Stimulated activated CD8-positive, alpha-beta memory T cell treated with anti-CD3 and anti-CD28 coated beads, Interleukin-4, amount 100 ng/mL, for 24 hours (primary cell): ENCODE measurements at places on chromosomes 6 and 20.
A peak's percentile ranks its signal among the peaks of the same experiment; 100 is the strongest.

DNA sequence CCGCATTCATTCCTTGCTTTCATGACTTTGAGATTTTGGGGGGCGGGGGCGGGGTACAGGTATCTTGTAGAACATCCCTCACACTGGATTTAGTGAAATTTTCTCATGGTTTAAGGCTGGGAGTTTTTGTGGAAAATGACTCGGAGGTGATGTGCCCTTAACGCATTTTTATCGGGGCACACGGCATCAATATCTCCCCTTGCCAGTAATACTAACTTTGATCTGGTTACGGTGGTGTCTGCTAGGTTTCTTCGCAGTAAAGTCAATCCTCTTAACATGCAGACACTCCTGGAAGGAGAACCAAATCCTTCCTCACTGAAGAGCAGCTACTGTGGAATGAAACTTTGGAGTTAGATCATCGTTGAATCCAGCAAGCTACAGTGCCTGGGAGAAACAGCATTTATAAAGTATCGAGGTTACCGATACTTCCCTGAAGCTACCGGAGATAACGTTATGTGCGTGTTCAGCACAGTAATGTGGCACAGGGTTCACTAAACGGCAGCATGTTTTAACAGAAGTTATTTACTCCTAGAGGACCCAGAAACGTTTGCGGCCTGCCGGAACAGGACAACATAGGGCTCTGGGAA lies 1.2 kb upstream of the DYNLRB1 start:
- no peak for DNase-seq

- DNase-seq, result no peak
Observed at GRCh38 chr6:4805553-4806336, 29.5 kb downstream of the CDYL start.

- DNase-seq, result no peak
Observed at GRCh38 chr6:24599686-24600399, 46.1 kb downstream of the KIAA0319 start.

- no peak for DNase-seq
Observed at GRCh38 chr20:12305188-12305950, 387.7 kb downstream of the BTBD3 start.

GRCh38 chr6:73513496-73513854 lies 7.4 kb downstream of the EEF1A1 start:
- no peak for DNase-seq

DNA sequence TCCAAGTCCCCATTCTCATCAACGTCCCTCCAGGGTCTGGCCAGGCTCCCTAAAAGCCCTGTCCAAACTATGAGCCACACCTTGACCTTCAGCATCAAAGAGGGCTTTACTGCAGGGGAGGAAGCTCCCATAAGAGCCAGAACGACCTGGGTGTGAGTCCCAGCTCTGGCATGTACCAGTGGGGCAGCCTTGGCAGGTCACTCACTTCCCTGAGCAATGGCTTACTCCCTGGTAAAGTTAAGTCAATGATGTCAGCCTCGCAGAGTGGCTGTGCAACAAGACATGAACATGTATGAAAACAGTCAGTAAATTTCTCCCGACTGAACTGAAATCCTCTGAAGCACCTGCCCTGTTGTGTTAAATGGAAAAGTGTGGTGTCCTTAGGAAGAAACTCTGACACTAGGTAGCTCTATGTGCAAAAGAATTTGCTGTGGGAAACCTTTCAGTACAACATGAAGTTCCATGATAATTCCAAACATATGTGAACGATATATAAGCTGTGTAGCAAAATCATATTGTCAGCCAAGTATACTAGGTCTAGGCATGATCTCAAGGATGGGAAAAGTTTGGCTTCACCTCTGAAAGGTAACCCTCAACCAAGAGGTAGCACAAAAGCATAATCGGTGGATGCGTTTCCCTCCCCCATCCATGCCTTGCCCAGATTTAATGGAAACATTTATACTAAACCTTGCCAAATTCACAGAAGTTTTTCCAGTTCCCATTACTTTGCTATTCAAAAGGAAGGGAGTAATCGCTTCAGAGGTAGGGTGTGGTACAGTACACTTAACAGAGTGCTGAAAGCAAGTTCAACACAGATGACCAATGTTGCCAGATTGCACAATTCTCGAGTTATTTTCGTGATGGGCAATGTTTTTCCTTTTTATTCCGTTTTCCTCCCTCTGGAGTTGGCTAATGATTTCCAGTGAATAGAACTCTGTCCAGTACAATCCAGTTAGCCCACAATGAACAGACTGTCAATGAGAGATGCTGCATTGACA lies 49.0 kb upstream of the RANBP9 start:
- DNase-seq, result no peak

GRCh38 chr6:149939909-149940671 lies 1.7 kb upstream of the ULBP2 start:
- DNase-seq, result no peak

- no peak for DNase-seq
Observed at GRCh38 chr20:59752101-59752586, 147.8 kb downstream of the PHACTR3 start.

DNA sequence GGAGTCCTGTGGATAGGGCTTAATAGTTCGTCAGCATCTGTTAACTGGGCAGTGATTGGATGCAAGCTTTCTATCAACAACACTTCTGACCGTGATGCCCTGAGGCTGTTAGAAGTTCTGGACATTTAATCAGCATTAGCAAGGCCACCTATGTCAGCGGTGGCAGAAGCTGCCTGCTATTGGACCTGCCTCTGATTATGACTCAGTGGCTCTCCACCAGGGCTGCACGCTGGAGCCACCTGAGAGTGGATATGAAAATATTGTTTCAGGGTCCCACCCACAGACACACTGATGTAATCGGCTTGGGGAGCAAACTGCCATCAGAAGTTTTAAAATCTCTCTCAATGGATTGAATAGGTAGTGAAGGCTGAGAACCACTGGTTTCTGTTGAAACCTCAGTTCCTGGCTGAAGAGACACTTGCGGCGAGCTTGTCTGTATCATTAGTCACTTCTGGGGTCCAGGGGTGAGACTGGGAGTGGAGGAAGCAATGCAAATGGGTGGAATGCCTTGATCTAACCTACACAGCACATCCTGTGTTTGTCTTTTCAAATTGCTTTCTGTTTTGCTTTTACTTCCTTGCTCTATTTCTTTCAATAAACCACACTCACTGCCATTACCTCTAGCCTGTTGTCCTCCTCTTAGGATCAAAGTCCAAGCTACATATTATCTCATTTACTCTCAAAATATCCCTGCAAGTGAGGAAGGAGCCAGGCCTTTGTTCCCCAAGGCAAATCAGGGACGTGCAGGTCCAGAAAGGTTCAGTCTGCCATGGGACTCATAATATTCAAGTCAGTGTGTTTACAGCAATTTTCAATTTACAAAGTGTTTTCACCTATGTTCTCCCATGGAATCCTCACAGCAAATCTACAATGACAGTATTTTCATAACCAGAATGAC lies 4.2 kb downstream of the CLIC5 start:
- DNase-seq, result peak; percentile 30

DNA sequence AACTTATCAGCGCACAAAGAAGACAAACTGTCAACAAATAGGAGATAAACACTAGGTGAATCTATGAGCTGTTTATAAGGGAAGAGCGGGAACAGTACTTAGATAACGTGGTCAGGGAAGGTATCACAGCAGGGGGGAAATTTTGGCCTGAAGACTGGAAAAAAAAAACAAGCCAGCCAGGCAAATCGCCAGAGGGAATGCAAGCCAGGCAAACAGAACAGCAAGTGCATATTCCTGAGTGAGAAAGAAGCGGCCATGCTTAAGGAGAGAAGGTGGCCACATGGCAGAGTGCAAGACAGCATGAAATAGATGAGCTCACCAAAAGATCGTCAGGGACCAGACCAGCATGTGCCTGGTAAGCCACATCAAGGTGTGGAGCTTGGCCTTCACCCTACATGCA lies 466.5 kb upstream of the ARID1B start:
- no peak for DNase-seq

DNA sequence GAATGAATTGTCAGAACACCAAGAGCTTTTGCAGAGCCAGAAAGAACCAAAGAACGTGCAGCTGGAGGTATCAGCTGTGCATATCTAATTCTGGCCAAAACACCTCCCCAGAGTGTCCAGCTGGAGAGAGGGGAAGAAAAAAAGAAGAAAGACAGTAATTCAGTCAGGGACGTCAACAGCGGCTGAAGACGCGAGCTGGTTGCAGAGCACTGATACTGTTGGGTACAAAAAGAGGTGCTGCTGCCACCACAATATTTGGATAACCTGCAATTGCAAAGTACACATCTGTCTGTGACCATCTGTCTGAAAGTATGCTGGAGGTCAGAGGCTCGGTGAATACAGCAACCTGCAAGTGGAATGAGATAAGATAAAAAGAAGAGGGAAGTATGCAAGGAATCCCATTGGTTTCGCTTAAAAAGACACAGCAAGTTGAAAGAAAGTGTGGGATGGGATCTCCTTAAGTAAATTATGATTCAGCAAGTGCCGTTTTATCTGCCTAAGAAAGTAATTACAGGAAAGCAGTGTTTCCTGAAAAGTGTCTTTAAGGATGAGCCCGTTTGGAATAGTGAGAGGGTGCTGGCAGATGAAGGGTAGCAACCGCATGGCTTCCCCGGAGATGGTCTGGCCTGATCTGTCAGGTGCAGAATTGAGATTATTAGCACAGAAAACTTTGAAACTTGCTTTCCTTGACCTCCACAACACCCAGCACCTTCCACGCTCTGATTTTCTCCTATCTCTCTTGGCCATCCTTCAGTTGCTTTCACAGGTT lies 189.9 kb upstream of the PRDM1 start:
- no peak for DNase-seq

GRCh38 chr6:152170702-152171667 lies 363.5 kb downstream of the ESR1 start:
- DNase-seq, result peak; percentile 26

GRCh38 chr6:75183099-75183541 lies 22.7 kb downstream of the COL12A1 start:
- DNase-seq, result no peak

DNA sequence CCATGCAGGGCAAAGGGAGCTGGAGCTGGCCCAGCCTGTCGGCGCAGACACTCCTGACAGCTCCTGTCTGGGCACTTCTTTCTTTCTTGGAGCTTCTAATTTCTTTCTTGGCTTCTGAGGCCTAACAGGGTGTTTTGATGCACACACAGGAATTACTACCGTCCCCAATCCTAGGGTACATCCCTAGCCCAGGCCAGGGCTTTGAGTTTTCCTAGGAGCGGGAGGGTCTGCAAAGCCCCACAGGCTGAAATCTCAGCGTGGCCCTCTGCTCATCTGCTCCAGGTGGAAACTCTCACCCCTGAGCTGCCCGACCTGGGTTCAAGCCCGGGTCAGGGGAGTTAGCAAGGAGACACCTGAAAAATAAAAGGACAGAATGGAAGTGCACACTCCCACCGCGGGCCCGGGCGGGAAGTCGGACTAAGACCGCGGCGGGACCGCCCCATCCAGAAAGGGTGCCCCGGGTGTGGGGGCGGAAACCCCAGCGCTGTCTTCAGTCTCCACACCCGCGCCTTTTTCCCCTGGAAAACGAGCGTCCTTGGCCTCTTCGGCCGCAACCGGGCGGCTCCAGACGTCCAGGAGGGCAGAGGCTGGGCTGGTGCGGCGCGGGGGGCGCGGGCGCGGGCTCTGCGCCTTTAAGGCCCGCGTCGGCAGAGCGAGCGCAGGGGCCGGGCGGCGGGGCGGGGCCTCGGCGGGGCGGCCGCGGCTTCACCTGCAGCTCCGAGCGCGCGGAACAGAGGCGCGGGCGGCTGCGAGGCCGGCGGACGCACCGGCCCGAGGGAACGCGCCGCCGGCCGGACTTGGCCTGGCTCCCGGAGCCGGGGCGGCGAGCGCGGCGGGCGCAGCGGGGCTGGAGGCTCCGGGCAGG lies at the start of gene CDH4:
Gene CDH4 (plus strand): TSS at position 733 of the 865 bp plus-strand sequence.
- no peak for DNase-seq

GRCh38 chr20:48626226-48626937 lies 201.4 kb downstream of the PREX1 start:
- DNase-seq, result no peak

GRCh38 chr20:37990571-37991151 lies 42.6 kb downstream of the TTI1 start:
- DNase-seq, result peak; percentile 43

- no peak for DNase-seq
Observed at GRCh38 chr6:89794324-89794723, 25.3 kb downstream of the MDN1 start.

- no peak for DNase-seq
Observed at GRCh38 chr20:61957961-61958715, 107.5 kb downstream of the TAF4 start.

- peak; percentile 65 for DNase-seq
Observed at GRCh38 chr6:166275714-166276166, 32.5 kb downstream of the PRR18 start.
